Dermis blood vessel endothelial cell (primary cell): ENCODE measurements at places on chromosomes 4 and X. TPM values are rescaled to one million over a fixed set of nuclear protein-coding genes. Genes with fewer than 3 reads are reported as not detected.

The IL3RA gene
- total RNA-seq, result 23.6 and 64.7 TPM in 2 replicates

The MAGEA11 gene
- not detected in 2 replicates for total RNA-seq

The ASB9 gene
- 5.3 and 12.1 TPM in 2 replicates for total RNA-seq

The TMSB15A gene
- total RNA-seq, result 1.8 TPM in 1 of 2 replicates, not detected in the other

The ARL13A gene
- not detected in 2 replicates for total RNA-seq

The ASB12 gene
- not detected in 2 replicates for total RNA-seq

The MAGED4 gene
- 28.2 and 28.9 TPM in 2 replicates for total RNA-seq

The PNCK gene
- total RNA-seq, result not detected in 2 replicates

The VEGFD gene
- total RNA-seq, result 0.17 and 0.37 TPM in 2 replicates

The TKTL2 gene
- total RNA-seq, result not detected in 2 replicates

The TRIM60 gene
- not detected in 2 replicates for total RNA-seq

The STPG2 gene
- total RNA-seq, result 0.17 TPM in 1 of 2 replicates, not detected in the other

The NEIL3 gene
- 2.4 and 6.8 TPM in 2 replicates for total RNA-seq

The FUNDC2 gene
- 84.2 and 95.1 TPM in 2 replicates for total RNA-seq

The HERC5 gene
- total RNA-seq, result 6.7 and 9.7 TPM in 2 replicates

The MAGEA4 gene
- total RNA-seq, result not detected in 2 replicates

The GPR34 gene
- total RNA-seq, result not detected in 2 replicates

The EGFL6 gene
- total RNA-seq, result not detected in 2 replicates

The NSUN7 gene
- total RNA-seq, result 0.09 TPM in 1 of 2 replicates, not detected in the other

The PI4K2B gene
- 32.3 and 40.9 TPM in 2 replicates for total RNA-seq

The CCDC158 gene
- total RNA-seq, result not detected in 2 replicates

The RBM47 gene
- total RNA-seq, result 1.0 and 4.6 TPM in 2 replicates

The UGT2A1 gene
- under 0.01 and 0.05 TPM in 2 replicates for total RNA-seq

The DGKK gene
- not detected in 2 replicates for total RNA-seq

The EREG gene
- total RNA-seq, result under 0.01 TPM in 2 replicates

The TEX13C gene
- total RNA-seq, result not detected in 2 replicates

The CDX4 gene
- total RNA-seq, result not detected in 2 replicates

The SLC9B1 gene
- 0.09 TPM in 1 of 2 replicates, not detected in the other for total RNA-seq

The TSPAN6 gene
- total RNA-seq, result 56.4 and 79.0 TPM in 2 replicates

The ARHGAP6 gene
- total RNA-seq, result 0.17 and 0.19 TPM in 2 replicates

The PABPC1L2B gene
- total RNA-seq, result not detected in 2 replicates
